Occipital lobe (tissue), 3 donors: ENCODE measurements at places on chromosomes 13 and 19. TPM values are rescaled to one million over a fixed set of nuclear protein-coding genes. Genes with fewer than 3 reads are reported as not detected.
A peak's percentile ranks its signal among the peaks of the same experiment; 100 is the strongest.

The PLK5 gene
- total RNA-seq: not detected

The B3GNT8 gene
- total RNA-seq: 0.16 TPM

The PDX1 gene
- not detected for total RNA-seq

The IGLON5 gene
- 3.0 TPM for total RNA-seq

The ANKRD24 gene
- total RNA-seq: 16.4 TPM

The NCCRP1 gene
- total RNA-seq: not detected

DNA sequence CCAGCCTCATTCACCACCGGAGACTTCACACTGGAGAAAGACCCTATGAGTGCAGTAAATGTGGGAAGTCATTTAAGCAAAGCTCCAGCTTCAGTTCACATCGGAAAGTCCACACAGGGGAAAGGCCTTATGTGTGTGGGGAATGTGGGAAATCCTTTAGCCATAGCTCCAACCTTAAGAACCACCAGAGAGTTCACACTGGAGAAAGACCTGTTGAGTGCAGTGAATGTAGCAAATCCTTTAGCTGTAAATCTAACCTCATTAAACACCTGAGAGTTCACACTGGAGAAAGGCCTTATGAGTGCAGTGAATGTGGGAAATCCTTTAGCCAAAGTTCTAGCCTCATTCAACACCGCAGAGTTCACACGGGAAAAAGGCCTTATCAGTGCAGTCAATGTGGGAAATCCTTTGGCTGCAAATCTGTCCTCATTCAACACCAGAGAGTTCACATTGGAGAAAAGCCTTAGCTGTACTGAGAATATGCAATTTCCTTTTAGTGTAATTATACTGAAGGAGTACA lies 8.8 kb downstream of the ZNF211 start:
- DNase-seq: no peak

GRCh38 chr19:44024900-44025216 lies 321 bp upstream of the ZNF222 start:
- DNase-seq: no peak

GRCh38 chr13:110484290-110485048 lies 77.1 kb downstream of the RAB20 start:
- DNase-seq: no peak

DNA sequence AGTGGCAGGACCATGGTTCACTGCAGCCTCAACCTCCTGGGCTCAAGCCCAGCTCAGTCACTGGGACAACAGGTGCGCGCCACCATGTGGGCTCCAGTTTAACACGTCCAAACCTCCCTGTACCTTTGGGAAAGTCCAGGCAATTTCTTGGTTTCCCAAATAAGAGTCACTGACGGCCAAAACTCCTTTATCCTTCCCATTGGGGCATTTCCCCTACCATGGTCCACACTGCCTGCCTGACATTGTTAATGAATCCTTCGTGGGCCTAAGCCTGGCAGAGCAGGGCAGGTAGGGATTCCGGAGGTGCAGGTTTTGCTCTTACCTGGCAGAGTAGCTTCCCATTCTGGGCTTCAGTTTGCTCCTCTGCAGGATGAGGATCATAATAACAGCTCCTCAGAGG lies 66.2 kb upstream of the TM9SF2 start:
- DNase-seq: no peak

DNA sequence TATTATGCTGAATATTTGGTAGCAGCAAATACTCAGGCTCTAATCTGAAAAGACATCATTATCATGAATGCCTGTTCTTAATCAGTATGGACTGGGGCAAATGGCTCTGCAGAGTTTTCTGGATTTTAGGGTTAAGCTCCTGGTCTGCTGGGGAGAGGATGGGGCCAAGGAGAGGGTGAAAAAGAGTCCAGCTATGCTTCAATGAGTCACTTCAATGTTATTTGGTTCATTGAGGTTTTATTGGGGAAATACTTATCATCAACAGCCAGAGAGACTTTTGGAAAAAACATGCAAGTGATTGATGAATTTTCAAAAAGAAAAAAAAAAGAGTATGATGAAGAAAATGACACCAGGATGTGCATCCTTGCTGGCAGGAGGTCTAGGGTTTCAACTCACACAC lies 278.3 kb downstream of the UQCRFS1 start:
- no peak for DNase-seq

- peak; percentile 47 for DNase-seq
Observed at GRCh38 chr19:2059422-2060201, 8.6 kb upstream of the MKNK2 start.

GRCh38 chr19:31269425-31270127 lies 79.7 kb downstream of the TSHZ3 start:
- DNase-seq: no peak

- no peak for DNase-seq
Observed at GRCh38 chr19:28386470-28386869, 826.5 kb downstream of the UQCRFS1 start.

- peak; percentile 29 for DNase-seq
Observed at GRCh38 chr19:14147797-14148605, 11.6 kb upstream of the ASF1B start.

DNA sequence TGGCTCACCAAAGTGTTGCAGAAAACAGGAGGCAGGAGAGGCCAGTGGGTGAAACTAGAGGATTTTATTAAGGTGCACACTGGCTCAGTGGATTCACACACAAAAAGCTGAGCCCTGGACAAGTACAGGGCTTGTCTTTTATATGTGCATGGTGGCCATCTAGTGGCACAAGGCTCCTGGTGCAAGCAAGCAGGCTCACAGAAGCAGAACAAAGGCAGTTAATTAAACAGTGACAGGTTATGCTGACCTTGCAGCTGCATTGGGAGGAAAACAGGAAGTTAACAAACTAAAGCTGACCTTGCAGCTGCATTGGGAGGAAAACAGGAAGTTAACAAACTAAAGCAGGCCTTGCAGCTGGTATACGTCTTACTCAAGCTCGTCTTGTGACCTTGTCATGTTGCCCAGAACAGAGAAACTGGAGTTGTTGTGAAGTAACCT lies 65.3 kb upstream of the ZNF681 start:
- DNase-seq: no peak
